ENCODE measurements at places on chromosomes 3 and 15. TPM values are rescaled to one million over a fixed set of nuclear protein-coding genes. Genes with fewer than 3 reads are reported as not detected.

Gene CEP19
- total RNA-seq = 1.8 TPM

- no peaks in the 10 kb centered on the region for H3K4me1 ChIP-seq
- H3K27ac ChIP-seq = no peak overlapping the region
Measured at GRCh38 chr3:163218336-163218735, 1721.7 kb downstream of the OTOL1 start.

Gene CIAO2A
- total RNA-seq = 47.6 TPM

- H3K27me3 ChIP-seq = no peaks in the 10 kb centered on the region
- peaks cover 1% of the 10 kb centered on the region for H3K4me1 ChIP-seq
- no peak overlapping the region for H3K27ac ChIP-seq
Measured at GRCh38 chr15:71334873-71335272, 219.6 kb downstream of the THSD4 start.

- no peaks in the 10 kb centered on the region for H3K36me3 ChIP-seq
- H3K27me3 ChIP-seq = no peaks in the 10 kb centered on the region
- peaks cover 24% of the 10 kb centered on the region for H3K4me1 ChIP-seq
- H3K27ac ChIP-seq = no peak overlapping the region
- DNase-seq = no peak
Measured at GRCh38 chr3:141489203-141489602, 2.4 kb downstream of the RASA2 start.

DNA sequence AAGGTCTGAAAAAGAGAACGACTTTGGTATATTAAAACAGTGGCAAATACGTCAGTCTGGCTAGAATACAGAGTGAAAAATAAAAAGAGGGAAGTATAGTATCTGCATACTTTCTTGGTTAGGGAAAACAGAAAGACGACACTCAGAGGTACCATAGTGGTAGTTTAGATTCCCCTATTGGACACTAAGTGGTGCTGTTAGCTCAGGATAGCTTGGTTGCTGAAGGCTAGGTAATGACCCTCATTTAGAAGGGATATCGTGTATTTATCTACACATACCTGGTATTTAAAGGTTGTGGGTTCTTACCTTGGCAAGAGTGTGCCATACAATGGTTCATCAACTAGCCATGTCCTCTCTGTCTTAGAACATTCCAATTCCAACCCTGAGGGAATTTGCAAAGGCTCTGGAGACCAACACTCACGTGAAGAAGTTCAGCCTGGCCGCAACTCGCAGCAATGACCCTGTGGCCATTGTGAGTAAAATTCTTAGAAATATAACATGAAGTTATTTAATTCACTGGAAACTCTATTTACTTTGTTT, 31.0 kb downstream of the TMOD2 start:
- H3K27ac ChIP-seq = no peak overlapping the region
- no peaks in the 10 kb centered on the region for H3K27me3 ChIP-seq
- H3K4me3 ChIP-seq = no peak overlapping the region
- DNase-seq = no peak

- no peaks in the 10 kb centered on the region for H3K27me3 ChIP-seq
- no peaks in the 10 kb centered on the region for H3K36me3 ChIP-seq
- no peak for DNase-seq
- H3K4me3 ChIP-seq = no peak overlapping the region
- no peaks in the 10 kb centered on the region for H3K4me1 ChIP-seq
Measured at GRCh38 chr3:131553495-131554247, 50.9 kb upstream of the MRPL3 start.

DNA sequence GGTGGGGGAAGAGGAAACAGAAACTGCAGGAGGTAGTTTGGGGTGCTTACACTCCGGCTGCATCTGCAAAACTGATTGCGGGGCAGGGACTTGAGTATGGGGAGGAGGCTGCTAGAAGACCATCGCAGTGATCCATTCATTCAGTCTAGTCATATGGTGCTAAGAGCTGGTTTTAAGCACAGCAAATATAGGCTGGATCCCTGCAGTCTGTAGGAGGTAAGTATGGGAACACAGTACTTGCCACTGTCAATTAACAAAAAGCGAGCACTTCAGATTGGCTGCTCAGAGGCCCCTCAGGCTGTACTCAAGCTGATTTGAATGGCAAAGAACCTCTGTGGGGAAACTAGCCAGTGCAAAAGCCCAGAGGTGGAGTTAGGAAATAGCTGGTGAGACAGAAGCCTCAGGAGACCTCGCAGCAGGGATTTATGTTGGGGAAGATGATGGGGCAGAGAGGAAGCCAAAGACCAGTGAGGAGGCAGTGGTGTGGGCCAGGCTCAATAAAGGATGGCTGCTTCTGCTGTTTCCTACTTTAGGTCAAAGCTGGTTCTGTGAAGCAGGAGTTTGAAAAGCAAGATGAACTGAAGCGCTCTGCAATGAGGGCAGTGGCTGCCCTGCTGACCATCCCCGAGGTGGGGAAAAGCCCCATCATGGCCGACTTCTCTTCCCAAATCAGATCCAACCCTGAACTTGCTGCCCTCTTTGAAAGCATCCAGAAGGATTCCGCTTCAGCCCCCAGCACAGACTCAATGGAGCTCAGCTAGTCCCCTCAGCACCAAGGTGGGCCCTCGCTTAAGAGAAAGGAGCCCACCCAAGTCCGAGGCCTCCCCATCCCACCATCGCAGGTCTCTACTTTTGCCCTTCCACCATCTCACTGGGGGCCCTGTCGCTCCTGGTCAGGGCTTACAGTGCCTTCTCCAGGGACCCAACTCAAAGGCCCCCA, 7.9 kb downstream of the RPL32 start:
- peaks cover 63% of the 10 kb centered on the region for H3K36me3 ChIP-seq
- DNase-seq = no peak
- H3K27me3 ChIP-seq = no peaks in the 10 kb centered on the region

DNA sequence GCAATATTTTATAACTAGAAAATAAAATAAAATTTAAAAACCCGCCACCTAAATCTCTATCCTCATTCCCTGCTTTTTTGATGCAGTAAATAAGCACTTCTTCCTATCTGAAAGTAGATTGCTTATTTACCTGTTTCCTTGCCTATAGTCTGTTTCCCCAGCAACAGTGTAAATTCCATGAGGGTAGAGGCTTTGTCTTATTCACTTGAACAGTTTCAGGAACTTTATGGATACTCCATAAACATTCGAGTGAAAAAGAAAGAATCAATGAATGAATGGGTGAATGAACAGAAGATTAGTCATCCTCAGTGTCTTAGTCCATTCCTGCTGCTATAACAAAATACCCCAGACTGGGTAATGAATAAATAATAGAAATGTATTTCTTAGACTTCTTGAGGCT, 41.7 kb downstream of the SHC4 start:
- no peaks in the 10 kb centered on the region for H3K36me3 ChIP-seq
- no peaks in the 10 kb centered on the region for H3K27me3 ChIP-seq
- no peak overlapping the region for H3K27ac ChIP-seq
- H3K4me1 ChIP-seq = peaks cover 6% of the 10 kb centered on the region
- no peak for DNase-seq

- no peak for DNase-seq
- peaks cover 35% of the 10 kb centered on the region for H3K4me1 ChIP-seq
- H3K27me3 ChIP-seq = no peaks in the 10 kb centered on the region
- peak overlapping the region; percentile 96 for H3K27ac ChIP-seq
Measured at GRCh38 chr3:142224482-142225072, 808 bp downstream of the GK5 start.

DNA sequence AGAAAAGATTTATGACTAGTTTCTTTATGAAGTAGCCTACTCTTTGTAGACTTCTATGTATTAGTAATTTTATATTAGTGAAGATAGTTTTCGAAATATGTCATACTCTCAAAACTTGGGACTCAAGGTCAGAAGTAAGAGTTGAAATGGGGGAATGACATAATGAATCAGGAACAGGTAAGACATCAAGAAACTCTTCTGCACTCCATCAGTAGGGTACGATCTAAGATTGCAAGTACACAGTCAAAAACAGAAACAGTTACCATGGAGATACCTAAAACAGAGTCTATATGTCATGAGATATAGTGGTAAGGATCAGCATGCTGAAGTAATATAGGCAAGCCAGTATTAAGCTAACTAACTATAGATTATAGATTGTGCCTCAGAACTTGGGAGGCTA, 187.0 kb upstream of the MLF1 start:
- H3K27ac ChIP-seq = no peak overlapping the region
- DNase-seq = no peak
- no peaks in the 10 kb centered on the region for H3K27me3 ChIP-seq
- H3K36me3 ChIP-seq = no peaks in the 10 kb centered on the region

Gene SAMD7
- not detected for total RNA-seq

- peaks cover 18% of the 10 kb centered on the region for H3K36me3 ChIP-seq
- H3K4me1 ChIP-seq = no peaks in the 10 kb centered on the region
- no peak for DNase-seq
Measured at GRCh38 chr3:186589121-186589520, 18.6 kb downstream of the DNAJB11 start.

DNA sequence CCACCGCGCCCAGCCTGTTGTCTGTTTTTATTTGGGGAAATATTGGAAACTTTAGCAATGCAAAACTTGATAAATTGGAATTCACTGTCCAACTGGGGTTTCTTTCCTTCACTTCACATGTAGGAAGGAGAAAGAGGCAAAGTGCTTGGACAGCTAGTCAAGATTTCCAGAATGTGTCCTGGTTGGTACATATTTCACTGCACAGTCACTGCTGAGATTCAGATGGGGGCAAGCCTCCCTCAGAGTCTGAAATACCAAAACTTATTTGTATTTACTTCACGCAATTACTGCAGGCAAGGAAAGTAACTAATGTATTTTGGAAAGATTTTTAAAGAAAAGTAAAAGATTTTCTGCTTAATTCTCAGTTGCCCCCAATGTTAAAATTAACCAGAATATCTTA, 21.0 kb downstream of the LRRC31 start:
- H3K4me3 ChIP-seq = no peak overlapping the region
- no peak for DNase-seq
- no peaks in the 10 kb centered on the region for H3K27me3 ChIP-seq
- no peak overlapping the region for H3K27ac ChIP-seq

- H3K27me3 ChIP-seq = no peaks in the 10 kb centered on the region
- DNase-seq = no peak
- peaks cover 48% of the 10 kb centered on the region for H3K36me3 ChIP-seq
- no peak overlapping the region for H3K4me3 ChIP-seq
- H3K27ac ChIP-seq = no peak overlapping the region
- H3K4me1 ChIP-seq = no peaks in the 10 kb centered on the region
Measured at GRCh38 chr3:113277941-113278598, 66.7 kb downstream of the BOC start.

Gene EAF1
- 10.0 TPM for total RNA-seq

- no peak for DNase-seq
- no peak overlapping the region for H3K4me3 ChIP-seq
- H3K4me1 ChIP-seq = no peaks in the 10 kb centered on the region
- H3K36me3 ChIP-seq = no peaks in the 10 kb centered on the region
- H3K27me3 ChIP-seq = no peaks in the 10 kb centered on the region
Measured at GRCh38 chr3:159685801-159686200, 302.8 kb upstream of the IL12A start.

DNA sequence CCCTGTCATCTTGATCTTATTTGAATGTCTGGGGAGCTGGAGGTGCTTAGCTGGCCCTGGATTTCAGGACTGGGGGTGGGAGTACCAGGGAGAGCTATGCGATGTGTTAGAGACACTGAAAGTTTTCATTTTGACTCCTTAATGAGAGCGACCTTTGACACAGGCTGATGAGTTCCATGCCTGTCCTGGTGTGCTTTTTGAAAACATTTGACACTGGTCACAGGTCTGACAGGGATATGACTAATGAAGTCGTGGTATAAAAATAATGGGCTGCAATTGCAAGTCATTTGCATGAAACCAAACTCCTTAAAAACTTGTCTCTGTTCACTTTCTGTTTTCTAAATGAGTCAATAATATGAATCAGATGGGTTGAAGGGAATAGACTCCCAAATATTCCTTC, 81.9 kb downstream of the MECOM start:
- DNase-seq = no peak
- no peak overlapping the region for H3K27ac ChIP-seq
- H3K27me3 ChIP-seq = no peaks in the 10 kb centered on the region
- H3K4me1 ChIP-seq = no peaks in the 10 kb centered on the region
- H3K4me3 ChIP-seq = no peak overlapping the region

Measured in sigmoid colon (tissue), 7 donors.